ENCODE measurements at places on chromosomes 11 and 22. TPM values are rescaled to one million over a fixed set of nuclear protein-coding genes. Genes with fewer than 3 reads are reported as not detected.

The TSSK2 gene
- total RNA-seq: 0.30 TPM

The TEX12 gene
- 1.7 TPM for total RNA-seq

The ASRGL1 gene
- total RNA-seq: 133 TPM

The C11orf42 gene
- total RNA-seq: not detected

The TTC36 gene
- not detected for total RNA-seq

The KRTAP5-8 gene
- not detected for total RNA-seq

The KCNJ11 gene
- total RNA-seq: 0.83 TPM

The UCP2 gene
- total RNA-seq: 33.7 TPM

The KCNJ1 gene
- total RNA-seq: not detected

The PKNOX2 gene
- 0.29 TPM for total RNA-seq

The RCOR2 gene
- not detected for total RNA-seq

The RIBC2 gene
- total RNA-seq: not detected

The ZP1 gene
- not detected for total RNA-seq

The CALCA gene
- not detected for total RNA-seq

The SLC22A8 gene
- total RNA-seq: not detected

The MYO18B gene
- not detected for total RNA-seq

The LDHAL6A gene
- total RNA-seq: not detected

The GRK3 gene
- total RNA-seq: 15.8 TPM

The TSPAN32 gene
- 3.3 TPM for total RNA-seq

The PICK1 gene
- 26.4 TPM for total RNA-seq

The LAYN gene
- 8.5 TPM for total RNA-seq

The OR10G6 gene
- total RNA-seq: not detected

The OR52R1 gene
- total RNA-seq: not detected

The RAG2 gene
- 1.6 TPM for total RNA-seq

The SORL1 gene
- 42.6 TPM for total RNA-seq
